ENCODE measurements at places on chromosomes 2 and 18.

DNA sequence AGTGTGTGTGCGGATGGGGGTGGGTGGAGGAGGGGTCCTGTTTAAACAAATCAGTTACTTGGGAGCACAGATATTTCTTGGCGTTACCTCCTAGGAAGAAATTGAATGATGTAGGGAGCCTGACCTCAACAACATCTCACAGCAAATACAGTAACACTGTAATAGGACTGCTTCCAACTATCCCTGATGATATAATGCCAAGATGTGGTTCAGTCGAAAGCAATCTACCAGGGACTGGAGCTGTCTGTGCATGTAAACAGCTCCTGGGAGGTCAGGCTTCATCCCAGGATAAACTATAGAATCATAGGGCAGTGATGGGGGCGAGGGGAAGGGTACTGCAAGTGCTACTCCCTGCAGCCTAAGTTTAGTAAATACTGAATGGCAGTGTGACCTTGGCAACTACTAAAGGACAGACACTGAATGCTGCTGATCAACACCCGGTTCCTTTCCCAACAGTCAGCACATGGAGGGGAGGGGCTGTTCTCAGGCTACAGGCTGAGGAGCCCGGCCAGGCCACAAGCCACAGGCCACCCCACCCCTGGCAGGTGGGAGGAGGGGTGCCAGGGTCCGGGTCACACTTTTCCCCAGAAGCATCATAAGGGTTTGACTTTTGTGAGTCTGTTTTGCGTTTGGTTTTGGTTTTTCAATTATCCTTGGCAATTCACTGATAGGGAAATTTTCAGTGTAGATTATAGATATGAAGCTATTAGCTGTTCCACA, 85.3 kb upstream of the ZNF397 start:
- no peak for DNase-seq

DNA sequence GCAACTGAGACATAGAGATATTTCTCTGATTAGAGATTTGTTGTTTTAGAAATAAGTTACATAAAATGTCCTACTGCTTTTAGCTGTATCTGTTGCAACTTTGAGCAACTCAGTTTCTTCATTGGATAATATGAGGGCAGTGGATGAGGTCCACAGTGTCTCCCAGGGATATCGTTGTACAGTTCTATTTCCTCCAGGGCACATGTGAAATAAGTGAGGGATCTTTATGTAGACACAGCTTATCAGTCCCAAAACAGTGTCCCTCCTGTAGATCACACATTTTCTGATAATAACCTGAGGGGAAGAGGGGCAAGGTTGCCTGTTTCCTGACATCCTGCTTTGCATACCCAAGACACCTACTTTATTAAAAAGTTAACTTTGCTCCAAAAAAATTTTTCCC, 1231.2 kb upstream of the ZEB2 start:
- DNase-seq: no peak

- DNase-seq: no peak
Observed at GRCh38 chr2:833180-833579, 117.5 kb upstream of the SNTG2 start.

GRCh38 chr2:165348441-165348840, 109.2 kb downstream of the SCN2A start:
- no peak for DNase-seq

DNA sequence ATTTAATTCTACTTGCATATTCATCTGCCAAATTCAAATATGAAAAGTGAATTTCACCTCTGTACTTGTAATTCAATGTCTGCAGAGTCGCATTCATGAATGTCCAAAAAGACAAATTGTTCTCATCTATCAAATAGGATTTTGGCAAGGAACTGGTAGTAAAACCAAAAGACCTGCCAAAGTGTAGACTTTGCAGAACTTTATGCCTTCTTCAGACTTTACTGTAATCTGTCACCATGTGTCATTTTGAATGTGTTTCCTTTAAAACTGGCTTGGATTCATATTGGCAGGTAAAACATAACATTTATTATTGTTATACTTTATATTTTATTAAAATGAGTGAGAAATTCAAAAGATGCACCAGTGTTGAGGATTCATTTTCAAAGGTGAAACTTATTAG, 701.9 kb upstream of the LINC00305 start:
- DNase-seq: no peak

All from NCI-H226 (cell line).